Stimulated activated CD8-positive, alpha-beta memory T cell treated with anti-CD3 and anti-CD28 coated beads, Interleukin-4, amount 100 ng/mL, for 1 hour (primary cell): ENCODE measurements at places on chromosomes 6 and 20.

GRCh38 chr6:16359563-16359962 is 121.2 kb downstream of the GMPR start:
- no peak for DNase-seq

- no peak for DNase-seq
Measured at GRCh38 chr6:110492584-110492983, 16.2 kb upstream of the SLC22A16 start.

DNA sequence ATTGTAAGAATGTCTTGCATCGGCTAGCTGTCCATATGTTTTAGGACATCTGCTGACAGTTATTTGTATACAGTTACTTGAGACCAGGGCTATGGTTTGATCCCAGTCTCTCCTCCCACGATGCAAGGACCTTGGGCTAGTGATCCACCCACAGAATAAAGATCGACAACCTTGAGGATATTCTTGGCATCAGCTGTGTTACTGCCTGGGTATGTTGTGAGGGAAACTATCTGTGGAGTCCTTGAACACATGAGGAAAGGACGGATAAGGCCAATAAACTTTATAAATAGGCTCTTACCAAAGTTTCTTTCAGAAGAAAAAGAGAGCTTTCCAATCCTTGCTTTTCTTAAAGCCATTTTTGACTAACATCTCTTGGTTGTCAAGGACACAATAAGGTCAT is 70.8 kb upstream of the HEY2 start:
- DNase-seq = no peak

GRCh38 chr6:118285791-118286190 is 262.3 kb upstream of the PLN start:
- no peak for DNase-seq

DNA sequence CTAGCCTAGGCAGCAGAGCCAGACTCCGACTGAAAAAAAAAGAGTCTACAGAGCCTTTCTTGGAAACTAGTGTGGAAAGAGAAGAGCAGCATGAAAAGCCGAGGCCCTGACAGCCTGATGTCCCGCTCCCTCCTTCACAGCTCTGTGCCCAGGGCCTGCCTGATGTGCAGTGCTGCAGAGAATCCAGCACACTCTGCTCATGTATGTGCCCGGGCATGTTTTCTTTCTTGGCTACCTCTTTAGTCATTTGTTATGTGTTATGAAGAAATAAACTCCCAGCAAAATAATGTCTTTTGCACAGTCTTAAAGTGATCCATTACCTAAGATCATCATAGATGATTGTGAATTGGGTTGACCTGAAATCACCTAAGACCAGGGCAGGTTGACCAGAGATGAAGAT is 78.1 kb upstream of the EZR start:
- DNase-seq = no peak

DNA sequence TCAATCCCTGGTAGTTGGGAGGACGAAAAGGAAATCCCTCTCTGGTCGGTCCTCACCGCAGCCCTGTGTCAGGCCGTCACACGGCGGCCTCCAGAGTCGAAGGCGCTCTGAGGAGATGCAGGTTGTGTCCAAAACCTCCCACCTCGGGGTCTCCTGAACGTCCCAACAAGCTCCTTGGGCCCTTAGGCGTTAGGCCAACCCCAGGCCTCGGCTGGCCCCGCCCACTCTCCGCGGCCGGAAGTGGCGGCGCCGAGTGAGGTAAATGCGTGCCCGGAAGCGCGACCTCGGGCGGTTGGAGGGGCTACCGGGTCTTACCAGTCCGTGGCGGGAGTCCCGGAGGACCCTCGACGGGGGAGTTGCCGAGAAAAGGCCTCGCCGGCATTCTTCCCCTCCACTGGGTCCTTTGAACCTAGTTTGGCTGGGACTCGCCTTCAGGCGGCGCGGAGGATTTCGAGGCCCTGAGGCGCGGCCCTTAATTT is at the start of gene TDRD6:
Gene TDRD6 (plus strand): TSS at position 267 of the 479 bp plus-strand sequence. CDS start 244 bp downstream, outside the sequence.
- no peak for DNase-seq

GRCh38 chr6:6714953-6715352 is 126.4 kb downstream of the LY86 start:
- DNase-seq = no peak

DNA sequence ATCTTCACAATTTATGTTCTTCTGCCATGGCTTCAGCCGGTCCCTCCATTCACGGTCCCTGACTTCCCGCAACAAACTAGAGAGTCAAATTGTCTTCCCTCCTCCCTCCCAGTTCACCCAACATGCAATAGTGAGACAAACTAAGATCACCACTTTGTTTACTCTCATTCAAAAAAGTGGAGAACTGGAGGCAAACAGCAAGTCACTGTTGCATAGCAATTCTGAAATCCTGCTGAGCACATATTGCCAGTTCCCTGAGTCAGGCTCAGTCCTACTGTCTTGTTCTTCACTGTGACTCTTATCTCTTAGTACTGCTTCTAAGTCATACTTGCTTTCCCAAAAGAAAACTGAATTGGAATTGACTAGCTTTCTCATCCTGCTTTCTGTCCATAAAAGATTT is 287.2 kb upstream of the SASH1 start:
- DNase-seq = no peak

GRCh38 chr6:97939440-97940168 is 656.6 kb upstream of the MMS22L start:
- no peak for DNase-seq

DNA sequence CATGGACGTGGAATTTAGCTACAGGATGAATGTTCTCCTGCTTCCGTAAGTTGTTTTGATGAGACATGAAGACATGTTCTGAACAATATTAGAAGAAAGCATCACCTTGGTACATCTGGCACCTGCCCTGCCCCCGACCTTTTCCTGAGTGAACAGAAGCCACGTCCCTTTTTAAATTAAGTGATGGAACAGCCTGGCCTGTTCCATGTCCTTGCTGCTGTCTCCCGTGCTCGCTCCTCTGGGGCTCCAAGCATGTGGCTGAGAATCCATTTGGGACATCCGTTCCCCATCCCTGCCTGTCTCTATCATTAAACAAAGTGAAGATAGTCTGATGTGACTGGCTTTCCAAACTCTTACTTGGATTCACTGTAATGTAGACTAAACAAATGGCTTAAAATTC is 36.4 kb downstream of the ERMARD start:
- no peak for DNase-seq

GRCh38 chr6:2790588-2791449 is 25.6 kb downstream of the WRNIP1 start:
- DNase-seq = no peak

GRCh38 chr6:117497237-117497636 is 14.8 kb downstream of the DCBLD1 start:
- no peak for DNase-seq

GRCh38 chr20:59939052-59939878 is 840 bp downstream of the PPP1R3D start:
- no peak for DNase-seq

GRCh38 chr6:11722220-11722619 is 56.4 kb downstream of the ADTRP start:
- no peak for DNase-seq

GRCh38 chr6:36679043-36679833 is 724 bp downstream of the CDKN1A start:
- DNase-seq = no peak

DNA sequence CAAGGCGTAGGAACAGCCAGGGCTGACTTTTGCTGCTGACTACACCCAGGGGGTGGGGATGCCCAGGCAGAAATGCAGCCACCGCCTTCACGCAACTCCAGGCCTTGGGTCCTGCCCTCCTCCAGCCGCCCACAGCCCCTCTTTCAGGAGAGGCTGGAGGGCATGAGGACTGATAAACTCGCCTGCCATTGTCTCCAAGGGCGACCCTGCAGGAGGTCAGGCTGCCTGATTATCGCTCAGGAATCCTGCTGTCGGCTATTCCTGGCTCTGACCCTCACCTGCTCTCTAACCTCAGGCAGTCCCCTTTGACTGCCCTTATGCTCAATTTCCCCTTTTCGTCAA is 62.0 kb upstream of the HDDC2 start:
- DNase-seq = no peak

DNA sequence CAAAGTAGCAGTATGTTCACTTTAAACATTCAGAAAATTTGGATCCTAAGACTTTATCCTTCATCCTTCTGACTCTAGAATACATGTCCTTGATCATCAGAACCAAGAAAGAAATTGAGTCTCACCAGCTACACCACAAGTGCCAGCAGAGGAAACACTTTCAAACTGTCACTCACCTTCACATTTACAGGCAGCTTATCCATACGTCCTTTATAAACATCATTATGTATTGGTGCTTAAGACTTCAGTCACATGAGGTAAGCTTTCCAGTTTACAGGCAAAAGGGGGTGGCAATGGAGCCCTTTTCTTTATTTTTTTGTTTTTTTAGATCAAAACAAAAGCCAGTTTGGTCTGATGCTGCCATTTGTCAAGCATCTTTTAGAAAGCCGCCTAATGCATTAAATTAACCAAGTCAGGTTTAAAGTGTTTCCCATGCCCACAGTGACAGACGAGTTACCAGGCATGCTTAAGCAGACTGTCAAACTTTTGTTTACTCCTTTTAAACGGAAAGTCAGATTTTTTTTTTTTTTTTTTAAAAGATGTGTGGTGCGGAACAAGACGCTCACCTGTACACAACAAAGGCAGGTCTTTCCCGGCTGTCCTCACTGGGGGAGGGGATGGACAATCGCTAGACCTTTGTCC is 952 bp upstream of the BRPF3 start:
- DNase-seq = no peak

GRCh38 chr6:70857387-70858077 is 99.3 kb downstream of the B3GAT2 start:
- DNase-seq = no peak

DNA sequence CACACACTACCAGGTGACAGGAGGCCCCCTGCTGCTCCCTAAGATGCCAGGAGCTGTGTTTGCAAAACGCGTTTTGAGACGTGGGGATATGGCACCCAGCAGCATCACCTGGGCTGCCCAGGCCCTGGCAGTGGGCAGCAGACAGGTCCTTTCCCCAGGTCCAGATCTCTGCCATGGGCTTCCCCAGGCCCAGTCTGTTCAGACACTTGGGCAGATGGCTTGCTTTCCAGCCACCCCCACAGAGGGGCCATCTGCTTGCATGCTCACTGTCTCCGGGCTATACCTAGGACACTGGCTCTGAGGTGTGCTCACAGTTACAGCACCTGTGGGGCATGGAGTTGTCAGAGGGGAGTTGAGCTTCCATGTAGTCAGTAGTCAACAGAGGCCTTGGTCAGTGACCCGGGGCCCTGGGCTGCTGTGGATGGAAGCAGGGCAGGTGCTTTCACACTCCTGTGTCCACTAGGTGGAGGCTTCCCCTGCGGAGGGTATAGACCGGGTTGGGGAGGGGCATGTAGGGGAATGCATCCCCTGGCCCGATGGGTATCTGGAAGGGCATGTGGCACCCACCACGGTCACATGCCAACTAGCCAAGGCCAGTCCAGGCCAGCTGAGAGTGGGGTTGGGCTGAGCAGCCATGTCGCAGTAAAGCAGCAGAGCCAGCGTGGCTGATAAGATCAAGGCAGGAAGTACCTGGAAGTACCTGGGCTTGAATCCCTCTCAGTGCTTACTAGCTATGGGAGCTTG is 185.4 kb upstream of the SLC24A3 start:
- no peak for DNase-seq

- DNase-seq = no peak
Measured at GRCh38 chr6:158009114-158009891, 27.6 kb downstream of the SYNJ2 start.

- DNase-seq = no peak
Measured at GRCh38 chr6:92989656-92990055, 429.7 kb downstream of the EPHA7 start.

- DNase-seq = no peak
Measured at GRCh38 chr20:5890773-5891441, 59.4 kb downstream of the TRMT6 start.

GRCh38 chr6:43286980-43287716 is 10.9 kb upstream of the SLC22A7 start:
- DNase-seq = no peak

- DNase-seq = no peak
Measured at GRCh38 chr6:106162921-106163320, 76.8 kb downstream of the PRDM1 start.

DNA sequence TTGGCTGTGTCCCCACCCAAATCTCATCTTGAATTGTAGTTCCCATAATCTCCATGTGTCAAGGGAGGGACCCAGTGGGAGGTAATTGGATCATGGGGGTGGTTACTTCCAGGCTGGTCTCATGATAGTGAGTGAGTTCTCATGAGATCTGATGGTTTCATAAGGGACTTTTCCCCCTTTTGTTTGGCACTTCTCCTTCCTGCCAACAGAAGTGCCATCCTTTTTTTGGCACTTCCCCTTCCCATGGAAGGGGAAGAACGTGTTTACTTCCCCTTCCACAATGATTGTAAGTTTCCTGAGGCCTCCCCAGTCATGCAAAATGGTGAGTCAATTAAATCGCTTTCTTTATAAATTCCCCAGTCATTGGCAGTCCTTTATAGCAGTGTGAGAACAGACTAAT is 18.0 kb upstream of the PI3 start:
- no peak for DNase-seq
